Stimulated activated CD4-positive, alpha-beta T cell treated with anti-CD3 and anti-CD28 coated beads, Interleukin-12 subunit alpha, Interleukin-12 subunit beta, amount 100 ng/mL, for 48 hours (primary cell): ENCODE measurements at places on chromosomes 3 and 15.

- DNase-seq = no peak
Observed at GRCh38 chr3:102400142-102400541, 34.7 kb upstream of the ZPLD1 start.

- no peak for DNase-seq
Observed at GRCh38 chr3:14418296-14419250, 16.2 kb downstream of the SLC6A6 start.

- no peak for DNase-seq
Observed at GRCh38 chr3:168647582-168647981, 551.9 kb upstream of the GOLIM4 start.

- DNase-seq = peak; percentile 53
Observed at GRCh38 chr3:170356596-170357175, 829 bp upstream of the SKIL start.

- DNase-seq = no peak
Observed at GRCh38 chr3:98445949-98446406, 17.0 kb upstream of the OR5K1 start.

DNA sequence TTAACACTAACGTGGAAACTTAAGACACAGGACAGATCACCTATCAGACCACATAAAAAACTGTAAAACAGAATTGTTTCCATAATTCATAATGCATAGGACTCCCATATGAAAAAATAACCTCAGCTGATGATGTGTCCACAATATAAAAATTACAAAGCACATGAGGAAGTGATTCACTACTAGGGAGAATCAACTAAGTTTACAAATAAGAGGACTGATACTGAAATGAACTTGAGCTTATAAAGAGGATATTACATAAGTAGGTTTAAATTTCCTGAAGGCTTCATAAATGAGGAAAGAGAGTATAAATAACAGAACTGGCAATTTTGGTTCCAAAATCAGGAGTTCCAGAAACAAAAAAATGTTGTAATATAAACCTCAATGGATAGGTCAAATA, 111.9 kb downstream of the SAMMSON start:
- no peak for DNase-seq

DNA sequence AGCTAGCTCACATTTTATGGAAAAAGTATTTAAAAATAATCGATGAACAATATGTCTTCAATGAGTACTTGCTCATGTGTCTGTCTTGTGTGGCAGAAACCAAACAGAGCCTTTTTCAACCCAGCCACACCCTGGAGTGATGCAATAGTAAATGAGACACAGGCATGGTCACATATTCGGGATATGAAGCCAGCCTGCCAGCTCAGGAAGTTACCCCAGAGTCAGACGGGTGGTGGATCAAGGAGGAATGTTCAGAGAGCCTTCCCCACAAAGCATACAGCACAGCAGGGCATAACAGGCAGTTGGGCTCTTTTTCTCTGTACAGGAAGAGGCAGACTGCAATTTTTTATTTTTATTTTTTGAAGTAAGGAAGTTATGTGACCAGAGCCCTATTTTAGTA, 27.3 kb downstream of the LARP6 start:
- DNase-seq = no peak

DNA sequence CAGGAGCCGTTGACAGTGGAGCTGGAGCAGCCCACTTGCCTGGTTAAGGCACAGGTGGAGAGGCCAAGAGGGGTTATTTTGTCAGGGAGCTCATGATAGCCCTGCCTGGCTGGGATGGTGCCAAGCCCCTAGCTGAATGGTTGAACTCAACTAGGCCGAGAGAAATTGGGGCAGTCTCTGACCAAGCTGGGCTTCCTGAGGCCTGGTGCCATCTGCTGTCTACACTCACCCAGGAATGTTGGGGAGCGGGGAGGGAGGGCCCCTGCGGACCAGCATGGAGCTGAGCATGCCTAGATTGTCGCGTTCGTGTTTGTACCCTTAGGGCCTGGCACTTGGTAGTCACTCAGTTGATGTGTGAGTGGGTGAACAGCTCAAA, 1.2 kb downstream of the BRPF1 start:
- DNase-seq = no peak

- DNase-seq = no peak
Observed at GRCh38 chr3:137471130-137471529, 293.0 kb upstream of the SOX14 start.

DNA sequence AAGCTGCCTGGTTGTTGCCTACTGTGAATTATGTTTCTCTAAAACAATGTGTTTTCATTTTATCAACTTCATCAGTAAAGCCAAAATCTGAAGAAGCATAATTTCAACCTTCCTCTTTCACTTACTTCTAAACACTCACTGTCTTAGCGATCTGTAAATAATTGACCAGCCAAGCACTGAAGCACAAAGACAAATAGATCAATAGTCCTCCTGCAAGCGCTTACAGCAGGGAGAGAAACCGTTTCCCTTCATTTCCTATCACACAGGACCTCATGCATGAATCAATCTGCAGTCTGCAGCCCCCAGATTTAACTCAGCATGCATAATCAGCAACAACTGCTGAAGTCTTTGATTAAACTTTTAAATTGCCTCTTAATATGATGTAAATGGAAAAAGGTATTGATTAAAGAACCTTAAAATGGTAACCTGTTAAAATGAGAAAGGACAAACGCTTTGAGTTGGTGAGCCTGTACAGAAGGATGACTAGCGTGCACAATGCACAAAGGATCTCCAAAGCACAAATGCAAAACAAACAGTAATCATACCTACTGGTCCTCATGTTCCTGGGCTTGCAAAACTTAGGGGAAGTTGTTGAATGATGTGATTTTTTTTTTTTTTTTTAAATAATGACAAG, 370.2 kb upstream of the ZNF385D start:
- no peak for DNase-seq

DNA sequence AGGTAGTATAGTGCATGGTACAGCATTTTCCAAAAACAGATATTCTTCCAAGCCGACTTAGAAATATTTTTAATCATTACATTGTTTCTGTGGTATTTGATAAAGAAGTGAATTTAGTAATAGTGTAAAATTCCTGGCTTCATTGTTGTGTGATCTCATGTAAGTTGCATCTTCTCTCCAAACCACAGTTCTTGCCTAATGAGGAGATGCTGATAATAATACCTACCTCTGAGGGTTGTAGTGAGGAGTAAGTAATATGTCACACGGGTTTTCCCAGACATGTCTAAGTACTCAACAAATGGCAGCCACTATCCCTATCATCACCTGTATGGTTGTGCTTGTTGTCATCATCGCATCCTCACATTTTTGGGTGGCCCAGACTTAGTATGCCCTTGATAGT, 167.3 kb downstream of the SLCO3A1 start:
- no peak for DNase-seq

DNA sequence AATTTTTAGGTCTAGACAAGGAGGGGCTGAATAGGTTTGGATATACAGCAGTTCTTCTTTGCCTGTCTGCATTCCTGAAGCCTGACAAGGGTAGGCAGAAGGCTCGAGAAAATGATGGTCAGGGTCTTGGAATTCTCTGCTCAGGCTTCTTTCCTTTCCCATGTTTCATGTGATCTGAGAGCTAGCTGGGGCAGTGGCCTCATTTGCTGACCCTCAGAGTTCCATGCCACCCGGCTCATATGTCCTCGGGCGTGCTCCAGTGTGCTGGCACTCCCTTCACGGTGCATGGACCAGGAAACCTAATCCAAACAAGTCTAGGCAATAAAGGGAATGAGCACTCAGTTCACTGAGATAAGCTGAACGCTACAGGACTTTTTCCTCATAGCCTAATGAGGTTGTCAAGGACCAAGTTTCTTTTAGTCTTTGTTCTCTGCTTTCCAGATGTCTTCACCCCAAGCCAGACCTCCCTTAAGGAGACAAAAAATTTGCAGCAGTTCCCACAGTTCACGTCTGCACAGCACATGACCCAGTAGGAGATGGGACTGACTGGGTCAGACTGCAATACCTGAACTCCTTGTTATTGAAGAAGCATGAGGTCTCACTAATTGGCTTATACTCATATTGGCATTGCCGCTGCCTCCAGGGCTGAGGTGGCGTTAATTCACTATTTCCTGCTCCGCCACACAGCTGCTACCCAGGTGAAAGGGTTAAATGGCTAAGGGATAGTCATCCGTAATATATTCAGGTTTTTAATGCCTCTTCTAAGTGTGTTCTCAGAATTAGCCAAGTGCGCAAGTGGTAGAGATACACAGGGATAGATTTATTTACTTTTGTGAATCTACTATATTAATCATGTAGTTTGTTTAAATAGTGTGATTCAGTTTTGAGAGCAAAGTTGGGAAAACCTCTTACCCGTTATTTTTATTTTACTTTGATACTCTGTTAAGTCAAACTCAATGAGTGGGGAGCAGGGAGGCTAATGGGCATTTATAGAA, 15.3 kb upstream of the RTP4 start:
- DNase-seq = no peak

DNA sequence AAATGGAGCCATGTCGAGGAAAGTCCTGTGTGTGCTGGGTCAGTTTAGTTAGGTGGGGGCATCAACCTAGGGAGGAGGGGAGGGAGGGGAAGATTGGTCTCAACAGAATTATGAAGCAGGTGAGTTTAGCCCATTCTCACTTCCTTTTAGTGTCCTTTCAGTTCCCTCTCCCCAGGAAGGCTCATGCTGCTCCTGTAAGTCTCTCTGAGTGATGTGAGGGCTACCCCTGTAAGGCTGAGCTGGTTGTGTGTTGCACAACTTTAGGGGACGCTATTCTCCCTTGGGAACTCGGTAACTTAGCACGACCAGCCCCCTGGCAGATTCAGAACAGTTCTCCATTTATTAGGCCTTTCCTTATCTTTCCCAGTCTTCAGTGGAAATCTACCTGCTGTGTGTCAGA, 21.2 kb downstream of the IL5RA start:
- DNase-seq = no peak
